ENCODE measurements at places on chromosomes 7 and 10.

DNA sequence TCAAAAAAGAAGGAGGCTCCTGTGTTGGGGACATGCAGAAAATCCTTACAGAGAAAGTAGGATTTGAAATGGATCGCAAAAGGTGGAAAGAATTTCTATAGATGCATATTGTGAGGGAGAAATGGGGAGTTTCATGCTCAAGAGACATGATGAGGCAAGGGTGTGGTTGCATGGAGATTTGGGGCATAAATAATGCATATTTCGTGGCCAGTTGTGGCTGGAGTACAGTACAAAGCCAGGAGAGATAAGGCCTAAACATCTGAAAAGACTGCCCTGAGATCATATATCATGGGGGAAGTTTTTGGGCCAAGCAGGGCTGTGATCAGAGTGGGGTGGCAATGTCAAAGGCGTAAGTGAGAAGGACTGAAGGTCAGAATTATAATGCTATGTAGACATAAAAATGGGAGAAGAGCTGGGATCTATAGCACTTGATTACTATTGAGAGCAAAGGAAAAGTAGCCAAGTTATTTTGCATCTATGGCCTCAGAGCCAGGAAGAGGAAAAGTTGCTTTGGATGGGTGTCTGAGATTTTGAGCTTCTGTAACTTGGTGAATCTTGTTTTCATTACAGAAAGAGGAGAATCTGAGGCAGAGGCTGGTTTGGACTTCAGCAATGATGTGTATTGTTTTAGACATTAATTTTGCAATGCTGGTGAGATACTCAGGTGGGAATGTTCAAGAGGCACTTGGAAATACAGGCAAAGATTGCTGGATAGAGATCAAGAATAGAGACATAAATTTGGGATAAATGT is 166.6 kb downstream of the INHBA start:
- H3K36me3 ChIP-seq = no peaks in the 10 kb centered on the region
- no peaks in the 10 kb centered on the region for H3K4me1 ChIP-seq
- DNase-seq = no peak
- no peak overlapping the region for H3K27ac ChIP-seq
- no peaks in the 10 kb centered on the region for H3K27me3 ChIP-seq
- no peak overlapping the region for H3K4me3 ChIP-seq

DNA sequence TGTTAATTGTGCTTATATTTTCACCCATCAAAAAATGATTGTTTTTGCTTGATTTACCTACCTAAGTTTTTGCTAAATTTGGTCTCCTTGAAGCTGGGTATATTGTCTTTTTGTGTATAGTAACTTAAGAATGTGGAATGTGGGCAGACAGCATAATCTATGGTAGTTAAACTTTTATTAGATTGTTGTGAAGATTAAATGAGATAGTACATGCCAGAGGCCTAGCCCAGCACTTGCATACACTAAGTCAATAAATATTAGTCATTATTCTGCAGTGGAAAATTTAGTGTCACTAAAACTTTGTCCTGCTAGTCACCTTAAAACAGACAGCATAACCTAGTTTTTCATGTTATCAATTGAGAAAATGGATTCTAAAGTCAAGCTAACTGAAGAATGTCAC is 19.3 kb upstream of the RPA3 start:
- peaks cover 7% of the 10 kb centered on the region for H3K4me1 ChIP-seq
- no peaks in the 10 kb centered on the region for H3K27me3 ChIP-seq
- no peak overlapping the region for H3K4me3 ChIP-seq
- DNase-seq = no peak
- H3K27ac ChIP-seq = no peak overlapping the region
- H3K36me3 ChIP-seq = peaks cover 5% of the 10 kb centered on the region

DNA sequence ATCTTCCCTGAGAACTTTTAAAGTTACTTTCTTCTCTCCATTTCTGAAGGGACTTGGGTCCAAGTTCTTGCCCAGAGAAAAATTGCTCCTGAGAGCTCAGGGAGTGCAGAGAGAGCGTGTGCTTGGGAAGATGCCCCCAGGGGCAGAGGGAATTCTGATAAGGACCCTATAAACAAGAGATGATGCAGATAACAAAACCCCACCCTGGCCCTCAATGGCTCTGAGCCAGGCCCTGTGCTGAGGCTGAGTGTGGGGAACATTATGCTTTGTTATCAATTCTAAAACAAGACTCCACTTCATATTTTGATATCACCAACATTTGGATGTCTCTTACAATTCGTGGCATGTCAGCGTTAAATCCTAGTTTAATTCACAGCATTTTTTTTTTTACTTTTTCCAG is 34.4 kb upstream of the HABP2 start:
- H3K4me1 ChIP-seq = no peaks in the 10 kb centered on the region
- no peak overlapping the region for H3K4me3 ChIP-seq
- no peaks in the 10 kb centered on the region for H3K36me3 ChIP-seq
- H3K27ac ChIP-seq = no peak overlapping the region
- H3K27me3 ChIP-seq = peaks cover 14% of the 10 kb centered on the region
- no peak for DNase-seq

DNA sequence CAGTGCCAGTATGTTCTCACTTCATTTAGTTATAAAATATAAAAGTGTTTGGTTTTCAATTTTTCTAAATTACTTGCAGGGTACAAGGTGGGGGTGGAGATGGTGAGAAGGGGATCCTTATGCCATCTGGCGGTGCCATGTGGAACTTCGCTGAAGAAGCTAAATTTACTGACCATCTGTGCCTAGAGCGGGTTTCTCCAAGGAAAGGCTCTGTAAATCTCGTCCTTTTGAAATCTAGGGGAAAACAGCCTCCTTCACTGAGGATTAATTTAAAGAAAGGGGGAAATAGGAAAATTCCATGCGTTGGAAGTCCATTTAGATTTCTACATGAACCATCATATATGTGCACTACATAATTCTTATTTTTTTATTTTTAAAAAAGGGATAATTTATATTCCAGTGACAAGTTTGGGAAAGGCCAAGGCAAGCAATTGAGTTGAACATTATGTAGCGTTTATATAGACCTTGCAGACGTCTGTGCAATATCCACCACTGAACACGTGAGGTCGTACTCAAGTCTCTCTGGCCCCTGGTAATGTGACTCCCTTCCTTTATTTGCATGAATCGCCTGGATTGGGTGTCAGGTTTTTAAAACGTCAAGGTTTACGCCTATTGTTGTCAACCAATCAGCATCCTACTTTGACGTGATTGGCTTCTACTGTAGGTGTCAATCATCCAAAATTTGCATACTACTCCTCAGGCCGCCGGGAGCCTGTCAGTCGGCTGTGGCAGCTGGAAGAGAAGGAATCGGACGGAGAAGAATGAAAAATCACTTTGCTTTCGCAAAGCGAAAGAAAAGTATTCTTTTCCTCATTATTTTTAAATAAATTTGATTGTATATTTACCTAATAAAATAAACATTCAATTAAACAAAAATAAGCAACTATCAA is 297.1 kb upstream of the NFE2L3 start:
- no peak for DNase-seq
- no peak overlapping the region for H3K4me3 ChIP-seq
- peak overlapping the region; percentile 51 for H3K27ac ChIP-seq
- H3K4me1 ChIP-seq = peaks cover 6% of the 10 kb centered on the region

DNA sequence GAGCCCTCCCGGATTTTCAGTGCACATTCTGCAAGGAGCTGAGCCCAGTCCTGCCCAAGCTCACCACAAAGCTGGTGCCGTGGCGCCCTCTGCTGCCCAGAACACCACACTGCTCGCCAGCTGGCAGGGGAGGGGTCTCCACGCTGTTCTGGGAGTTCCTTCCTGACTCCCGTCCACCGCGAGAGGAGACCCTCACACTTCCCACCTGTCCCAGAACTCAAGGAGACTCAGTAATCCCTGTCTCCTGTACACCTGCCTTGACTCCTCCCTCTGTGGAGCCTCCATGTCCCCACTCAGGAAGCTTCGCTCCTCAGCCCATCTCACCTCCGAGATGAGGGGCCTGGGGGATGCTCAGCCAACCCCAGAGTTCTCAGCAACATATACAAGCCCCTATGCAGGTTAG is 11.3 kb downstream of the C10orf105 start:
- H3K4me3 ChIP-seq = no peak overlapping the region
- H3K27ac ChIP-seq = no peak overlapping the region
- H3K4me1 ChIP-seq = peaks cover 39% of the 10 kb centered on the region

GRCh38 chr10:118543714-118544400 is 51.6 kb downstream of the PRLHR start:
- H3K27me3 ChIP-seq = peaks cover 75% of the 10 kb centered on the region
- peak; percentile 20 for DNase-seq
- H3K4me3 ChIP-seq = no peak overlapping the region
- no peak overlapping the region for H3K27ac ChIP-seq
- H3K4me1 ChIP-seq = no peaks in the 10 kb centered on the region
- no peaks in the 10 kb centered on the region for H3K36me3 ChIP-seq

GRCh38 chr7:19663816-19664462 is 44.9 kb downstream of the POLR1F start:
- H3K36me3 ChIP-seq = no peaks in the 10 kb centered on the region
- peaks cover 22% of the 10 kb centered on the region for H3K4me1 ChIP-seq
- peak overlapping the region; percentile 27 for H3K27ac ChIP-seq
- no peak overlapping the region for H3K4me3 ChIP-seq
- H3K27me3 ChIP-seq = no peaks in the 10 kb centered on the region
- DNase-seq = no peak

DNA sequence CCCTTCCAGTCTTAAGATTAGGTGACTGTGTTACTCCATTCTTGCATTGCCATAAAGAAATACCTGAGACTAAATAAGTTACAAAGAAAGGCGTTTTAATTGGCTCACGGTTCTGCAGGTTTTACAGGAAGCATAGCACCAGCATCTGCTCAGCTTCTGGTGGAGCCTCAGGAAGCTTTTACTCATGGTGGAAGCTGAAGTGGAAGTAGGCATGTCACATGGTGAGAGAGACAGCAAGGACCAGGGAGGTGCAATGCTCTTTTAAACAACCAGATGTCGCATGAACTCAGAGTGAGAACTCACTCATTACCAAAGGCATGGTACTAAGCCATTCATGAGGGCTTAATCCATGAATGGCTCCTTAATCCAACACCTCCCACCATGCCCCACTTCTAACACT is 34.0 kb upstream of the TMEM273 start:
- peaks cover 3% of the 10 kb centered on the region for H3K4me1 ChIP-seq
- DNase-seq = no peak
- no peak overlapping the region for H3K4me3 ChIP-seq
- no peaks in the 10 kb centered on the region for H3K36me3 ChIP-seq

DNA sequence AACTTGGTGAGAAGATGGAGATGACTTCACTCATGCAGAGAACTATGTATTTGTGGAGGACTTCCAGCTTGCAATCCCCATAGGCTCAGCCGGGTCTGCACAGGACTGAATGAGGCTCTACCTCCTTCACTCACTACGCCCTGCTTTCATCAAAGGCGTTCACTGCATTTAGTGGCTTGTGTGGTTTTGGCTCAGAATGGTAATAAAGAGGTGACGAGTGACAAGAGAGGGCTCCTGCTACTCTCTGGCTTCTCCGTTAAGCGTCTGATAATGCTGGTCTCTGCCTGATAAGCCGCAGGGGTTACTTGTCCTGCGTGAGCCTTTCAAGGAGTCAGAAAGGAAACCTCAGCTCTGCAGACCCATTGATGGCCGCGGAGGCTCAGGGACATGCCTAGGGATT is 343.4 kb downstream of the PRPF18 start:
- H3K4me1 ChIP-seq = peaks cover 7% of the 10 kb centered on the region
- DNase-seq = no peak
- no peak overlapping the region for H3K27ac ChIP-seq
- H3K36me3 ChIP-seq = no peaks in the 10 kb centered on the region

DNA sequence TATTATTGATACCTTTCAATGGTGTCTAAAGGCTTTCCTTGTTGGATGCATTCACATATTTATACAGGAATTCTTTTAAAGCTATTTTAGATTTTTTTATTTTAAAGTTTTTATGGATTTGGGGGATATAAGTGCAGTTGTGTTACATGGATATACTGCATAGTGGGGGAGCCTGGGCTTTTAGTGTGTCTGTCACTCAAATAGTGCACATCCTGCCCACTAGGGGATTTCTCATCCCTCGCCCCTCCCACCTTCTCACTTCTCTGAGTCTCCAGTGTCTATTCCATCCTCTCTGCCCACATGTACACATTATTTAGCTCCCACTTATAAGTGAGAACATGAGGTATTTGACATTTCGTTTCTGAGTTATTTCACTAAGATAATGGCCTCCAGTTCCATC is 154.0 kb upstream of the MKI67 start:
- H3K36me3 ChIP-seq = no peaks in the 10 kb centered on the region
- H3K4me1 ChIP-seq = peaks cover 3% of the 10 kb centered on the region
- H3K4me3 ChIP-seq = no peak overlapping the region
- no peak overlapping the region for H3K27ac ChIP-seq
- no peak for DNase-seq
- peaks cover 33% of the 10 kb centered on the region for H3K27me3 ChIP-seq

DNA sequence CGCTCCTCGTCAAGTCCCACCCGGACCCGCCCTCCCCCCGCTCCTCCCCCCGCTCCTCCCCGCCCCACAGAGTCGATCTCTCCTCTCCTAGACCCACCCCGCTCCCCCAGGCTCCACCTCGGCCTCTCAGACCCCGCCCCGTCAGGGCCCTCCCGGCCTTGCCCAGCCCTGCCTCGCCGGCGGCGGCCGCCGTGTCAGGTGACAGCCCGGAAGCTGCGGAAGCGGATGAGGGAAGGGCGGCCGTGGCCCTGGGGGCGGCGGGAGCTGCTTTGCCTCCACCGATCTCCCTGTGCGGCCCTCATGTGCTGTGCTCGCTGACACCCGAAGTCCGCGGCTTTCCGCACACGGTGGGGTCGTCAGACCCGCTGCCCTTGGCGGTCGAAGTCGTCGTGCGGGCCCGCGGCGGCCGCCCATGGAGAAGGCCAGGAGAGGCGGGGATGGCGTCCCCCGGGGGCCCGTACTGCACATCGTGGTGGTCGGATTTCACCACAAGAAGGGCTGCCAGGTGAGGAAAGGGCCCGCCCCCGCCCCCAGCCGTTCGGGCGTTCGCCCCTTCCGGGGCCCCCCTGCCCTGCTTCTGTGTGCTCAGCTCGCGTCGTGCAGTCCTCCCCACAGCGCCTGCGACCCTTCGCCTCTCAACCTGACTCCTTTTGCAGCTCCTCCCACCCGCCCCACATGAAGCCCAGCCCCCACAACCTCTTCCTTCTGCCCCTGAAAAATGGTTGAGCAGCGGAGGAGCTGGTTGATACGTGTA is at the start of gene AVL9:
Gene AVL9 (plus strand): TSS at position 192 of the 754 bp plus-strand sequence. CDS start 221 bp downstream, at position 413.
- H3K4me1 ChIP-seq = peaks cover 3% of the 10 kb centered on the region
- peak within 1 kb of the TSS; percentile 96 for H3K4me3 ChIP-seq
- peak; percentile 99 for DNase-seq
- no peaks in the 10 kb centered on the region for H3K27me3 ChIP-seq
- H3K36me3 ChIP-seq = peaks cover 8% of the 10 kb centered on the region

- H3K27me3 ChIP-seq = no peaks in the 10 kb centered on the region
- peak overlapping the region; percentile 97 for H3K4me3 ChIP-seq
- peak overlapping the region; percentile 100 for H3K27ac ChIP-seq
- H3K36me3 ChIP-seq = peaks cover 28% of the 10 kb centered on the region
- H3K4me1 ChIP-seq = peaks cover 19% of the 10 kb centered on the region
- peak; percentile 22 for DNase-seq
Measured at GRCh38 chr7:23530405-23530804, 1.4 kb downstream of the TRA2A start.

- H3K27me3 ChIP-seq = no peaks in the 10 kb centered on the region
- H3K27ac ChIP-seq = no peak overlapping the region
- no peak for DNase-seq
- H3K4me3 ChIP-seq = no peak overlapping the region
- no peaks in the 10 kb centered on the region for H3K4me1 ChIP-seq
Measured at GRCh38 chr10:66746246-66746645, 179.6 kb upstream of the LRRTM3 start.
